HuH-7 (cell line): ENCODE measurements at places on chromosomes 1 and 21.

GRCh38 chr21:32702702-32703101, 25.1 kb downstream of the SYNJ1 start:
- DNase-seq = peak; percentile 10

GRCh38 chr1:175941164-175941563, 197.8 kb upstream of the TNR start:
- DNase-seq = no peak

GRCh38 chr1:75133750-75134646, at the start of gene LHX8:
TSS of gene LHX8 (plus strand) at chr1:75134388. CDS start at chr1:75136615, 2,227 bp downstream.
- DNase-seq = no peak

DNA sequence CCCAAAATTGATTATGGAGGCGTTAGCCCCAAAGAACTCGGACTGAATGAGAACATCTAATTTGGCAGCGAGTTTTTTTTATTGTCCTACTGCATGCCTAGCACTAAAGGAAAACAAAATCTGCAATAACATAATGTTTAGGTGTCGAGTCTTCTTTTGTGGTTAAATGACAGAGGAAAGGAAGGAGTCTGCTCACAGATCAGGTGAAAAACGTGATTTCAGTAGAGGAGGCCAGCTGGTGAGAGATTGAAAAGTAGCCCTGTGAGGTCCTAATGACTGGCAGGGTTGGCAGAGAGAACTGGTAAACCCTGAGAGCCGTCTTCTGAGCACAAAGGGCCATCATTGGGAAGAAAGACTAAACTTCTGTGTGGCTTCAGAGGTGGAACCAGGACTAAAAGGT, 24.2 kb downstream of the WDTC1 start:
- no peak for DNase-seq

GRCh38 chr1:247104965-247105364, 809 bp upstream of the ZNF669 start:
- DNase-seq = no peak

DNA sequence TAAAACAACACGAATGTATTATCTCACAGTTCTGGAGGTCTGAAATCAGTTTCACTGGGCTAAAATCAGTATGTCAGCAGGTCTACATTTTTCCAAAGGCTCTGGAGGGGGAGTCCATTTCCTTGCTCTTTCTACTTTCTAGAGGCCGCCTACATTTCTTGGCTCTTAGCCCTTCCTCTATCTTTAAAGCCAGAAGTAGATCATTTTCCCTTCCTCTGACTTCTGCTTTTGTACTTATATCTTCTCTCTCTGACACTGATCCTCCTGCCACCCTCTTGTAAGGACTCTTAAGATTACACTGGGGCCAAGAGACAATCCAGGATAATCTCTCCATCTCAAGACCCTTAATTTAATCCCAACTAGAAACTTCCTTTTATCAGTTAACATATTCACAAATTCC, 41.4 kb downstream of the MSH4 start:
- no peak for DNase-seq

GRCh38 chr1:210777914-210778313, 356.0 kb downstream of the KCNH1 start:
- no peak for DNase-seq

GRCh38 chr21:45138199-45139002, 64.0 kb downstream of the ADARB1 start:
- DNase-seq = peak; percentile 75

- DNase-seq = no peak
Measured at GRCh38 chr1:231049121-231049979, 9.3 kb upstream of the FAM89A start.

- no peak for DNase-seq
Measured at GRCh38 chr1:188462837-188463236, 1634.1 kb downstream of the PLA2G4A start.

- no peak for DNase-seq
Measured at GRCh38 chr21:44710294-44710665, 1.1 kb downstream of the TSPEAR start.

DNA sequence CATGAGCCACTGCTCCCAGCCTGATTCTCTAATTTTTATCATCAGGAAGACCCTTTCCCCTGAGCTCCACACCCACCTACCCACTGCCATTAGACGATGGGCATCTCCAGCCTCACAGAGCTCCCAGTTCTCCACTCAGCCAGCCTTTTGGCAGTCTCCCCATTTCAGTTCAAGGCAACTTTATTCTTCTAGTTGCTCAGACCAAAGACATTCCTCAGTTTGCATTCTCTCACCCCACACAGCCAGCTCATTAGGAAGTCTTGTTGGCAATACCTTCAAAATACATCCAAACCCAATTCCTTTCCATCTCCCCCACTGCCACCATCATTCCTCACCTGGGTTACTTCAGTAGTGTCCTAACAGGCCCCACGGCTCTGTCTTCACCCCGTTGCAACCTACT, 53.4 kb upstream of the COX20 start:
- DNase-seq = no peak

DNA sequence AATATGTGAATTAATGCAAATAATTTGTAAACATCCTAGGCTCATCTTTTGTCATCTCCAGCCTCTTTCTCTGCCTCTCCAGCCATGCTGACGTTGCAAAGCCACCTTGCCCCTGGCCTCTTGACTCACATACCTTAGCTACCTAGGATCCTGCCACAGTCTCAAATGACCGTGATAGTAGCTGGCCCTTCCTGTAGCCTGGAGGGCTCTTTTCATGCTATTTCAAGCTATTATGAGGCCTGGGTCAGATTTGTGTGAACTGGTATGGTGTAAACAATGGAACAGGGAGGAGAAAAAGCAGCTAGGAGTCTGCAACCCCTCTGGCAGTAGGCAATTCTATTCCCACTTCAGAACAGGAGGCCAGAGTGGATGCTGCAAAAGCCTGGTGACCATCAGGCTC, 337.7 kb downstream of the DISC1 start:
- DNase-seq = no peak

DNA sequence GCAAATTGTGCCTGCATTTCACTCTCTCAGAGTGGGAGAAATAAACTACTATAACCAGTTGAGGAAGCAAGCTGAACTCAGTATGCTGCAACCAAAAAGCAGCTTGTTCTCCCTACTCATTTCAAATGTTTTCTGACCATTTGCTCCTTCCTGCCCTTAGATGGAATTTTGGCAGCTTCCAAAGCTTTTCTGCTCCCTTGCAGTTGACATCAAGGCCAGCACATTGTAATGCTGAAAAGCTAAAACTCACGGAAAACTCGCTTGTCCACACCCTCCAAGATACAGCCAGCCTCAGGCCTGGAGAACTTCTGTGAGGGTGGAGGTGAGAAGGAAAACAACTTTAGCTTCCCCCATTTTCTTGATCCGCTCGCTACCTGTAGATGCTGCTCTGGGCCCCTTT, 5.0 kb upstream of the CHML start:
- DNase-seq = no peak

GRCh38 chr1:19734472-19734999, 65.2 kb downstream of the TMCO4 start:
- no peak for DNase-seq

DNA sequence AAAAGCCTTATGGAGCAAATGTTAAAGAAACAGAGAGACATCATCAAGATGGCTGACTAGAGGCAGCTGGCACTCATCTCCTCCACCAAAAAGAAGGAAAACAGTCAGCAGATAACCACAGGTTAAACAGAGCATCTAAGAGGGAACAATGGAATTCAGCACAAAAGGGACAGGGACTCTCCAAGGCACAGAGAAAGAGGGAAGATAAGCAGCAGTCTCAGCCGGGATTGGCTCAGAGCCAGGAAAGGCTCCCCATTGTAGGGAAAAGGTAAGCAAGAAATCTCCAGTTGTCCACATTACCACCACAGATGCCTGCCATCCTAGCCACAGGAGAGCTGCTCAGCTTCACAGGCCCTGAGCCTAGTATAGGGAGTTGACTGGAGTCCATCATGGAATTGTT, 605.5 kb downstream of the SMYD3 start:
- DNase-seq = no peak

DNA sequence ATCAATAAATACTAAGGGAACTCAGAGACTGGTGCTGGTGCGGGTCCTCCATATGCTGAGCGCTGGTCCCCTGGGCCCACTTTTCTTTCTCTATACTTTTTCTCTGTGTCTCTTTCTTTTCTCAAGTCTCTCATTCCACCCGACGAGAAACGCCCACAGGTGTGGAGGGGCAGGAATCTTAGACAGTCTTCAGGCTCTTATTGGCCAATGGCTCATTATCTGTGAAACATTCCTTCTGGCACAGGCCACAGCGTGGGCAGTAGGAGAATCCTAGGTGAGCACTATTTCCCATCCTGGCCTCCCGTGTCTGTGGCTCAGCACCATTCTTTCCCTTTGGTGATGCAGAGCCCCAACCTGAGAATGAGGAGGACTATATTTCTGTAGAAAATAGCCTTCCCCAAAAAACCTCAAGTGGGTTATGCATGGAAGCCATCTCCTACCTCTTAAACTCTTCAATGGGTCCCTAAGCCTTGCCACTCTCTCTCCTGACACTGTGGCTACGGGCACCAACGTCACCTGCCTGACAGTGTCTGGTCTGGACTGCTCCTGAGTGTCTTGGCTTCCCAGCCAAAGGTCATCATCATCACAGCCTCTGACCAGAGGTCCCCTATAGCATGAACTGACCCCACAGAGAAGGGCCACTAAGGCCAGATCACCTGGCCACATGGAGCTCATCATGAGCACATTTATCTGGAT, 6.2 kb upstream of the SLAMF1 start:
- no peak for DNase-seq

- no peak for DNase-seq
Measured at GRCh38 chr1:177377866-177378265, 207.1 kb downstream of the BRINP2 start.

- DNase-seq = no peak
Measured at GRCh38 chr1:221565711-221566110, 176.2 kb downstream of the DUSP10 start.

DNA sequence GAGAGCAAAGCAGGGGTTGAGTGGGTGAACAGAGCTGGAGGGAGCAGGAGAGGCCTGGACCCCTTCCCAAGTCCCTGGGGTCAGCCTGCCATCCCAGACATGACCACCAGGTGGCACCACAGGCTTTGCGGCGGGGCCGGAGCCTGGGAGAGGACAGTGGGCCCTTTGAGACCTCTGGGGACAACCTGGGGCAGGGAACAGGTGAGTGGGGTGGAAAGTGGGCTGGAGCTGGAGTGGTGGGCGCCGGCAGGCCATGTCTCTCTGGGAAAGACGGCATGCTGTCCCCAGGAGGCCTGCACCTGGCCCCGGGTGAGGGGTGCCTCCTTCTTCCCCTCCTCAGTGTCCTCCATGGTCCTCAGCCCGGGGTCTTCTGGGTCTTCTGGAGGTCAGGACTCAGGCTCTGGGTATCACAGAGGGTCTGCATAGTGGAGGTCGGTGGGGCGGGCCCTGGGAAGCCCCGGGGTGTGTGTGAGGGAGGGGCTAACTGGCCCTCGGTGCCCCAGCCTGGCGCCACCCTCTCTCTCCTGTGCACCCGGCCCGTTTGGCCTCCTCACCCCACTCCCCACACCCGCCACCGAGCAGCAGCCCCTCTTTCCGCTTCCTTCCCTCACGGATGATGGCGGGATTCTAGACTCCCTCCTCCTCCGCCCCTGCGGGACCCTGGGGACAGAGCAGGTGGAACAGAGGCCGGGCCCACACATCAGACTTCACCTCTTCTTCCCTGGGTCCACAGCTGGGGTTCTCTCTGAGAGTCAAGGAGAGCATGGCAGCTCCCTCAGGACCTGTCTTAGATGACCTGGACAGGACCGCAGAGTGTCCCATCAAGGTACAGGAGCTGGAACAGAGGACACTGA, 28.5 kb upstream of the PKP1 start:
- DNase-seq = peak; percentile 92

GRCh38 chr1:203349166-203349565, 1.8 kb downstream of the FMOD start:
- DNase-seq = no peak

DNA sequence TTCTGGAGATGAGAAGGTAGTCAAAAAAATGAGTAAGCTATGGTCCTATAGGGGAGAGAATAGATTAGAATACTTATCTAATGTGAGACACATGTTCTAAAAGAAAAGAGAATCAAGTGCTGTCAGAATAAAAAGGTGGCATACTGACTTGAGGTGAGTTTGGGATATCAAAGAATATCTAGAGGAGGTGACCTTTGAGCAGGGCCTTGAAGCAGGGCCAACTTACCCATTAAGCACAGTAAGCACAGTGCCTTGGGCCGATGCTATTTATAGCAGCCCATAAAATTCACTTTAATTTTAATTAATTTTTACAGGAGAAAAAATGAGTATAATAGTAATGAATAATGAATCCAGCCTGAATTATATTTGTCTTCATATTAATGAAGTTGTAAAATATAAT, 92.2 kb downstream of the XPR1 start:
- DNase-seq = no peak

DNA sequence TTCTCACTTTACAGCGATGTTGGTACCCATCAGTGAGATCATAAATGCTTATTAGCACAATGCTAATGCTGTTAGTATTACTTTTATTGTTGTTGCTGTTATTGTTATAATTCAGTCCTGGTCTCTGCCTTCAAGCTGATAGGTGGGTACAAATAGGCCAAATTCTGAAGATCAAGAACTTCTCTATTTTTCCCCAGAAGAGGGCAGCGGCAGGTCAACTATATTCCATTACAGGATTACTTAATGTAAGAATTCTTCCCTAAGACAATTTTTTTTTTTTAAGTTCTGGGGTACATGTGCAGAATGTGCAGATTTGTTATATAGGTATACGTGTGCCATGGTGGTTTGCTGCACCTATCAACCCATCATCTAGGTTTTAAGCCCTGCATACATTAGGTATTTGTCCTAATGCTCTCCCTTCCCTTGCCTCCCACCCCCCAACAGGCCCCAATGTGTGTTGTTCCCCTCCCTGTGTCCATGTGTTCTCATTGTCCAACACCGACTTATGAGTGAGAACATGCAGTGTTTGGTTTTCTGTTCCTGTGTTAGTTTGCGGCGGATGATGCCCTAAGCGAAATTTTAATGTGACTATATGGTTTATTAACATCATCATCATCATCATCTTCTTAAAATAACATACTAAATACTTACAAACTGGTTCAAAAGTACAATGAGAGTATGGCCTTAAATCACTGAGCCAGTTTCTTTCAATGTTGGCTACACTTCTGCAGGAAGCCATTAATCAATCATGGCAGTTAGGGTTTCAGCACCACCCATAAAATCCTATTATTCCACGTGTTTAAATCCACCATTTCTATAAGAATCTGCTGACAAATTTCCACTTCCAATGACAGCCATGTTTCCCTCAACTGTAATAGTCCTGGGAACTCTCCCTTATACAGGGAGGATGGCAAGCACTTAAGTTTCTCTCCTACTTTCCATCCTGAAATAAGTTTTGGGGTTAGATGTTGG, 19.2 kb downstream of the SLC19A2 start:
- DNase-seq = no peak
